ENCODE measurements at places on chromosomes 3 and 15.

DNA sequence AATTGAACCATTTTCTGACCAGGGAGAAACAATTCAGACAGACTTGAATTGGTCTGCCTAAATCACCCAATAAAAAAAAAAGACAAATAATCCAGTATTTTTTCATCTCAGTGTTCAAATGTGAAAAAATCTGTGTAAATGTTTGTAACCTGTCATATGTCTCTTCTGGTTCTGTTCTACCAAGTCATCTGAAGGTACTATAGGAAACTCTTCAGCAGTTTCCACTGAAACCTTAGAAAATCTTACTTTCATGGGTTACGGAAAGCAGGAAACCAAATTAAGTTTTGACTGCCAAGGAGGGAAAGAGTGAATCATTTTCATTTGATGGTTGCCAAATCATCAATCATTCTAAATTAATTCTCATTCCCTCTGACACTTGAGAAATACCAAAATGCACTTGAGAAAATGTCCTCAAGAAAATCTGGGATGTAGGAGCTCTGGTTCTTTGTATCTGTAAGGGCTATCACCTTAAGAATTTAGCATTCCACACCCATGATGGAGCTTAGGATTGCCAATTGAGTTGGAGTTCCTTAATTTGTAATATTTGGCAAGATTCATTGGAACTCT is 278.2 kb upstream of the KCNH8 start:
- DNase-seq = no peak

GRCh38 chr15:77517579-77517978 is 96.9 kb downstream of the HMG20A start:
- DNase-seq = no peak

DNA sequence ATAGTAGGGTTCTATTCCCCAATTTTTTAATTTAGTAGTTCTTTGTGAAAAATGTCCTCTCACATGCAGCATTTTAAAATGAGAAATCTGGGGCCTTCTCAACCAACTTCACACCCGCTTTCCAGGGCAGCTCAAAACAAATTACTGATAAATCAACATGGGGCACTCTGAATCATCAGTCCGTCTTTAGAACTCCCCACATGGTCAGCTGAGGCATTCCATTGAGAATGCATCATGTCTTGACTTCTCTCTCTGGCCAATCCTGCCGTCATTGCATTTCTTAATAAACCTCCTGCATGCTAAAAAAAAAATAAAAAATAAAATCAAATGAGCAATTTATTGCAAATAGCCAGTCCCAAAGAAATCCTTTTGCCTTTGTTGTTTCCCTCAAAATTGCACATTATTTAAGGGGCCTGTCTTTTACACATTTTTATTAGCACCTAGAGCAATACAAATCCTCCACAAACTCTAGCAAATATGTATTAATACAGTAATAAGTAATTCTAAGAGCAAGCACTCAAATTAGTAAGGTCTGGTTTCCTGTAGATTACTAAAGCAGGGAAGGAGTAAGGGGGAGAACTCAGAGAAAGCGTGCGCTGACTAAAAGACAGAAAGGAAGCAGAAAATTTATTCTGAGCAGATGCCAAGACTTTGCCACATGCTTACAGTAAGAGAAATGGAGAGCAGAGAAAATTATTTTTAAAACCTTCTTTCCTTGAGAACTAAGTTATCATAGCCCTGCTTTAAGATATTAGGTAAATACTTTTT is 175.7 kb downstream of the TNIK start:
- DNase-seq = no peak

DNA sequence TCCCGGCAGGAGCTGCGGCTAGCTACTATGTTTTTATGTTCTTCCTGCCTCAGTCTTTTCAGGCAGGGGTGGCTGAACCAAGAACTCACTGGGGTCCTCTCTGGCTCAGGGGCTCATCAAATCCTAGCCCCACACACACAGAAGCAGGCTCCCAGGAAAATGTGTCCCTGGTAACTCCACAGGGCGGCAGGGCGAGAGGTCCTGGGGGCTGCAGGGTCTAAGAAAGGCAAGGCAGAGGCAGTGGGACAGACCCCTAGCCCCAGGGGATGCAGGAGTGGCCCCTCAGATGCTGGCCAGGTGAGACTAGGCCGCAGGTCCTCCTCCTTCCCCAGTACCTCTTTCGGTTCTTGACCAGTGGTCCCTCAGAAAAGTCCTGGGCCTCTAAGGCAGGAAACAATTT is 48.9 kb downstream of the PTH1R start:
- no peak for DNase-seq

DNA sequence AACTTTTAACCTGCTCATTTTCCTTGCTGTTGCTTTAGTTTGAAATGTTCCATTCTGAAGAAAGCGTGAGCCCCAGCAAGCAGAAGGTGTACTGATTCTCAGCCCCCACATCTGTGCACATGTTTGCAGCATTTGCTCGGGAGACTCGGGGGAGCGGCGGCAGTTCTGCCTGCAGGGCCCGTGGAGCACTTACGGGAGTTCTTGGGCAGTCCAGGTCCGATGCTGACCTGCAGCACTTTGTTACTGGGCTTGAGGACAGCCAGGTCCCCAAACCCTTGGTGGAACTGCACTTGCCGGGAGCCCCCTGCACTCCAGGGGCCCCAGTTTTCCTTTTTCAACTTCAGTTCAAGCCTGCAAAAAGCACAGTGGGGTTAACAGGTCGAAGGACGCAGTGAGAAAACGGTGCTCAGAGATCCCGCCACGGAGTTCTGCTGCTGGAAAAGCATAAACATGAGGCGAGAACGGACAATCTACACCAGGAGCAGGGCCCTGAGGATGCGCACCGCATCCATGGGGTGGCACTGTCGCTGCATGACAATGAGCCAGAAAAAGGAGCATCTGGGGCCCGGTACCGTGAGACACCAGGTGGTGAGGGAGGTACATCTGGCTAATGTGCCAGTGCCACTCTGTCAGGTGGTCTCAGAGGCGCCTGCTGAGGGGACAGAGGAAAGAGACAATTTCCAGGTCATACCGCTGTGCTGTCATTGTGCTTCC is 45.6 kb upstream of the LDHAL6B start:
- DNase-seq = peak; percentile 46

DNA sequence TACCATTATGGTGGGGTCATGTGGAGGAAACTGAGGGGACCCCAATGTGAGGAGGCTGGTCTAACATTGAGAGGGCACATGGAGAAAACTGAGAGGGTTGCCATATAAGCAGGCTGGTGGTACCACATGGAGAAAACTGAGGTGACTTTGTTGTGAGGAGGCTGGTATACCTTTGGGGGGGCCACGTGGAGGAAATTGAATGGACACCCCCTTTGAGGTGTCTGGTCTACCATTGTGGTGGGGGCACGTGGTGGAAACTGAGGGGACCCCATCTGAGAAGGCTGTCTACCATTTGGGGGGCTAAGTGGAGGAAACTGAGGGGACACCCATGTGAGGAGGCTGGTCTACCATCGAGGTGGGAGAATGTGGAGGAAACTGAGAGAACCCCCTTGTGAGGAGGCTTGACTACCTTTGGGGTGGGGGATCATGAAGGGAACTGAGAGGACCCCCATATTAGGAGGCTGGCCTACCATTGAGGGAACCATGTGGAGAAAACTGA is 163.8 kb downstream of the FBLN2 start:
- DNase-seq = no peak

DNA sequence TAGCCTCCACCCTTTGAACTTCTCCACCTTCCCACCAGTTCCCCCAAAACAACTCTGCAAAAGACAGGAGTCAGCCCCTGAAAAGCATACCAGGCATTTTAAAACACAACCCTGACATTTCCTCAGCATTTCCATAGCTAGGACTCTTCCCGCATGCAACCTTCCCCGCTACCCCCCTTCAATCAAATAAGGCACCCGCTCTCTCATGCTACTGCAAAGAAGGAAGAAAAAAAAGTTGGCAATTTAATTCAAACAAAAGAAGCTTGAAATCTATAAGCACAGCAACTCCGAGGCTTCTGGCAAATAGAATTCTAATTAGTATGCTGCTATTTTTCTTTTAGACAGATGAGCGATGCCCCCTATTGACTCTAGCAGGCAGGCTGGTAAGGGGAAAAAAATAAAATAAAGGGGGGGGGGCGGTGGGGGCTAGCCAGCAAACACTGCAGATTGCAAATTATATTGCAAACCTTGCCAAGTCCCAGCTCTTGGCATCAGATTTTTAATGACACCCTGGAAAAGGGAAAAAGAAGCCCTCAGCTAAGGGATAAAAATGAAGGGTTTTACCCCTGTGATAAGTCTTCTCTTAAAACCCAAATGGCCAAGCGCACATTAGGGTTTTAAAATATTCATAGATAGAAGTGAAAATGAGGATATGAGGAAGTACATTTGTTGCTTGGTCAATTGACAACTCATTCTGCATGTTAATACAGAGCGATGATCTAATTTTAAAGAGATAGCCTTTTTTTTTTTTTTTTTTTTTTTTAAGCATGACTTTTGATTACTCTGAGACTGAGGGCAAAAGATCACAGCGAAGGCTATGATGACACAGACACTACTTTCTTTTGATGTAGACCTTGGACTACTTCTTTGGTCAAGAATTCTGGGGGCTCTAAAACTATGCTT is 255.2 kb downstream of the NR2F2 start:
- DNase-seq = no peak

DNA sequence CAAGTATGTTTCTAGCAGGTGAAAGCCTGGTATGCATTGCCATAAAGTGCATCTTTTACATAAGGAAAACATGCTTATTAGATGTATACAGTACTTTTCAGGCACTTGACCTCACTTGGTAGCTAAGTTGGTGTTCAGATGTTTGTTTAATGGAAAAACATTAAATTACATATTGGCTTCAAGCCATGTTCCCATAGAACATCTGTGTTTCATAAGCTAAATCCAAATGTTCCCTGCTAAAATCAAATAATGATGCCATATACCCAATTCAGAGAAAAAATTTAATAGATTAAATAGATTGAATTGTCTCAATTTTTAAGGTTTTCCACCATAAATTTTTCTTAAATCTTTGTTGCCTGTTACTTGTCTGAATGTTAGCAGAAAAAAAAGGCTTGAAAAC is 19.1 kb upstream of the RPL22L1 start:
- DNase-seq = no peak

GRCh38 chr3:181794011-181794790 is 82.5 kb downstream of the SOX2 start:
- DNase-seq = no peak

GRCh38 chr3:37271611-37272010 is 97.2 kb upstream of the LRRFIP2 start:
- no peak for DNase-seq

DNA sequence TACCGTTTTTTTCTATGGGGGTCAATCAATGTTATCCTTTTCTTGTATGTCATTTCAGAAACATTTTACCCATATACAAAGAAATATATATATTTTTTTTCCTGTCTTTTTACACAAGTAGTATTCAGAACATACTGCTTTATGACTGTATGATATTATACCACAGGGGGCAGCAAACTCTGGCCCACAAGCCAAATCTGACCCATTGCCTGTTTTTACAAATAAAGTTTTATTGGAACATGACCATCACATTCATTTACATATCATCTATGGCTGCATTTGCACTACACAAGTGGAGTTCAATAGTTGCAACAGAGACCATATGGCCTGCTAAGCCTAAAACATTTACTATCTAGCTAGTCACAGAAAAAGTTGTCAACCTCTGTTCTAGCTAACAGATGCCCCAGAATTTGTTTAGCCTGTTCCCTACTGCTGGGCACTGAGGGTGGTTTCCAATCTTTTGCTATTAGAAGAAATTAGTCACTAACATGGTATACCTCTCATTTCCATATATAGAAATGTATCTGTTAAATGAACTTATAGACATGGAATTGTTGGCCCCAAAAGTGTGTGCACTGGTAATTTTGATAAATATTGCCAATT is 57.7 kb downstream of the BFSP2 start:
- no peak for DNase-seq

DNA sequence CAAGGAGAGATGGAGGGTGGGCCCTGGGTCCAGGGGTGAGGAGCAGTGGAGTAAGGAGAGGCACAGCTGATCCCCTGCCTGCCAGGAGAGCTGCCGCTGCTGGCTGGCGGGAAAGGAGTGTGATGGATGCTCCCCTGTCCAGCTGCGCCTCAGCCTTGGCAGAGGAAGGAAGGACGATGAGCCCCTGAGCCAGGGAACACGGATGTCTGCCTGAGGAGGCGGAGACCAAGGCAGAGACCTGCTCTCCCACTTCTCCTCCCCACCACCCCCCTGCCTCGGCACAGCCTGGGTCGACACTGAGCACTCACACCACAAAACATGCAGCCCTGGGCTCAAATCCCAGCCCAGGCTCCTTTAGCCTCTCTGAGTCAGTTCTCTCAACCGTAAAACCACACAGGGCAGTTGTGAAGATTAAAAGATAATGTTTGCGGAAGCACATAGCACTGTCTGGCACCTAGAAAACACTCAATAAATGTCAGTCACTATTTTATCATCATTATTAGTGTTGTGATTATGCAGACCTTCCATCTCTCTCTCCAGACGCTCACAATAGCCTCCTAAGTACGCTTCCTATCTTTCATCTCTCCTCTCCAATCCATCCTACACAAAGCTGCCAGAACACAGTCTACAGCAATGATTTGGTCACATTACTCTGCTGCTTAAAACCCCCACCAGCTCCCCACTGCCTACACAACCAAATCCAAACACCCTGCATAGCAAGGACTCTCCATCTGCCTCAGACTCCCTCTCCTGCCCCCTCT is 52.2 kb downstream of the SEMA5B start:
- peak; percentile 30 for DNase-seq

GRCh38 chr3:3340526-3340925 is 161.0 kb upstream of the CRBN start:
- no peak for DNase-seq

DNA sequence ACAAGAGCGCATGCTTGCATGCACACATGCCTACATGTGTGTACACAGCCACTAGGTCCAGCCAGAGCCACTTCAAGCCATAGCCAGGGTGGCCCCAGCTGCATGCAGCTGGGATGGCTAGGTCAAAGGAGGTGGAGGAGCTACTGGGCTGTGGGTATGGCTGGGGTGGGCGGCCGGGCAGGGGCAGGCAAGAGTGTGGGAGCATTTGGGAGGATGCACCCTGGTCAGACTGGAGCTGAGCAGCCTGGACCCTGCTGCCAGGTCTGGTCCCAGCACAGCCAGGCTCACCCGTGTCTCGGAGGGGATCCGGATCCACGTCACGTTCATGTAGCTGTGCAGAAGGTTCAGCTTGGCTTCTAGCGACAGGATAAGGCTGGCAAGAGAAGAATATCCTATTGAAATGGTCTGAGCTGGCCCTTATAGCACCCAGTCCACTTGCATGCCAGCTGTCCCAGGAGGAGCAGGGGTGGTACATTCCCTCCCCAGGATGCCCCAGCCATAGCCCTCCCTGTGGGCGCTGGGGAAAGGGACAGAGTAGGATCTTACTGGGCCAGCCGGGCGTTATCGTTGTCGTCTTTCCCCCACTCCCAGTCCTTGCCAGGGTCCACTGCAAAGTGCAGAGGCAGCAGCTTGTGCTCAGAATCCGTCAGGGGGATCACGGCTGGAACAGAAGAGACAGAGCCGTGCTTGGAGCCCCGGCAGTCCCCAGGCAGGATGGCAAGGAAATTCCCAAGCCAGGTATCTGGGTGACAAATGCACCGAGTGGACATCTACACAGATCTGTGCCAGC is 160.5 kb downstream of the KLF13 start:
- no peak for DNase-seq

DNA sequence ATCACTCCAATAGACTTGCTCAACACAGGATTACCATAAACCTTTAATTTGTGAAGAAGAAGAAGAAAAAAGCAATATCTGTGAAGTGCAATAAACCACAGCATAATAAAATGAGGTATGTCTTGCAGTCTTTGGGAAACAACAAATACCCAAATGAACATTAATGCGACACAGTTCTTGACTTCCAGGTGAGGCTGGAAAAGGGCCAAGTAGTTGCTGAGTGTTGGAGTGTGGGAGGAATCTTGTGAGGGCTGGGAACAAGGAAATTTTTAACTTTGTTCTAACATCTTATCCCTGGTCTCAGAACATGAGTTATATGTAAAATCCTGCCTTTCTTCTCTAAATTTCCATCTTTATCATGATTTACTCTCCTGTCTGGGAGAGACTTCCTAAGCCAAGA is 206.5 kb downstream of the DTWD1 start:
- DNase-seq = no peak

Data from activated CD4-positive, alpha-beta T cell treated with anti-CD3 and anti-CD28 coated beads, Interleukin-2, amount 10 ng/mL, durations not matched to agents 7 days and 5 days (primary cell).